Bronchial epithelial cell (primary cell): ENCODE measurements at places on chromosomes 12 and 14.

DNA sequence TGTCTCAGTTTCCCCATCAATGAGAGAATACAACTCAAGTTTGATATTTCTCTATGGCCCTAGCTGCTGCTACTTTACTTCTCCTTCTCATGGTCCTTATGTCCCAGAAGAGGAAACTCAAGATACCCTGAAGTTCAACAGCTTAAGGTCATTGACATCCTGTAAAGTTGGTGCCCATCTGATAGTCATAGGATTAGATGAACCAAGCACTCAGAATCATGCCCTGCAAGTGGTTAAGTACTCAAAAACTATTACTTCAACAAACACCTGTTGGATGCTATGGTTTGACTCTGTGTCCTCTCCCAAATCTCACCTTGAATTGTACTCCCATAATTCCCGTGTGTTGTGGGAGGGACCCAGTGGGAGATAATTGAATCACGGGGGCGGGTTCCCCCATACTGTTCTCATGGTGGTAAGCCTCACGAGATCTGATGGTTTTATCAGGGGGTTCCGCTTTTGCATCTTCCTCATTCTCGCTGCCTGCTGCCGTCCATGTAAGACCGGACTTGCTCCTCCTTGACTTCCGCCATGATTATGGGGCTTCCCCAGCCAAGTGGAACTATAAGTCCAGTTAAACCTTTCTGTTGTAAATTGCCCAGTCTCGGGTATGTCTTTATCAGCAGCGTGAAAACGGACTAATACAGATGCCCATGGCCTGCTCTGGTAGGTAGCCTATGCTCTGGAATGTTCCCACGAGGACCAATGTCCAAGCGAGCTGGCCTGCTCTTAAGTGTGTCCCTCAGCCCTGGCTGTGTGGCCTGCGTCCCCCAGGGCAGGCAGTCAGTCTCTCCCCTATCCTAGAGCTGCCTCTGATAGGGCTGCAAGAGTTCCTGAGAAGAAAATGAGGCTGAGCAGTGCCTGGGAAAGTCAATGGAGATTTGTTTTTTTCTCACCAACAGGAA lies 18.1 kb downstream of the CAMKK2 start:
- DNase-seq, result no peak

GRCh38 chr14:36816481-36816880 lies 154.8 kb downstream of the PAX9 start:
- peak; percentile 83 for DNase-seq

DNA sequence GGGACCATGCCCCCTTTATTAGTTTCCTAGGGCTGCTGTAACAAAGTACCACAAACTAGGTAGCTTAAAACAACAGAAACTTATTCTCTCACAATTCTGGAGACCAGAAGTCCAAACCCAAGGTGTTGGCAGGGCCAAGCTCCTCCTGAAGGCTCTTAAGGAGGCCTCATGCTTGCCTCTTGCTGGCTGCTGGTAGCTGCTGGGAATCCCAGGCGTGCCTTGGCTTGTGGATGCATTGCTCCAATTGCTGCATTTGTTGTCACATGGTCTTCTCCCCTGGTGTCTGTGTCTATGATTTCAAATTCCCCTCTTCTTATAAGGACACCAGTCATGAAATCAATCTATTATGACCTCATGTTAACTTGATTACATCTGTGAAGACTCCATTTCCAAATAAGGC lies 11.2 kb downstream of the SLC17A8 start:
- DNase-seq, result peak; percentile 9

DNA sequence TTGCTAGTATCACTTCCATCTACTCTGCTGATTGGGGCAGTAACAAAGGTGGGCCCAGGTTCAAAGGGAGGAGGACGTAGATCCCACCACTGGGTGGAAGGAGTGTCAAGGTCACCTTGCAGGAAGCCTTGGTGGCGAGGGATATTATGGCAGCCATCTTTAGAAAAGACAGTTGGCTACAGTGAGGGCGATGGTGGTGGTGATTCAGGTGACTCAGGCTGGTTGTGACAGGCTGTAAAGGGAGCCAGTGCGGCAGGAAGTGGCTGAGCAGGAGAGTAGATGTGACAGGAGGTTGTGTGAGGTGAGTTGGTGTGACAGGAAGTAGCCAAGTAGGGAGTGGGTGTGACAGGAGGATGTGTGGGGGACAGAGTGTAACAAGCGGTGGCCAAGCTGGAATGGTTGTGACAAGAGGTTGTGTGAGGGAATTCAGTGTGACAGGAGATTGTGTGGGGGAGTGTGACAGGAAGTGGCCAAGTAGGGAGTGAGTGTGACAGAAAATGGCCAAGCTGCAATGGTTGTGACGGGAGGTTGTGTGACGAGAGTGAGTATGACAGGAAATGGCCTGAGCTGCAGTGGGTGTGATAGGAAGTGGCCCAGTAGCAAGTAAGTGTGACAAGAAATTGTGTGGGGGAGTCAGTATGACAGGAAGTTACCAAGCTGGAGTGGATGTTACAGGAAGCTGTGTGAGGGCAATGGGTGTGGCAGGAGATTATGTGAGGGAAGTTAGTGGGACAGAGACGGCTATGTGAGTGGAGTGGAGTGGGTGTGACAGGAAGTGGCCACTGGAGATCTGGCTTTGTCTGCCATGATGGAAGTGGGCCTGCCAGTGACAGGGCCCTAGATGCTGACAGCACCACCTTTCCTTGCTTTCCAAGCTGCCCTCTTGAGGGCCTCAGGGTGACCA lies 136.5 kb upstream of the MYL2 start:
- DNase-seq, result peak; percentile 46

DNA sequence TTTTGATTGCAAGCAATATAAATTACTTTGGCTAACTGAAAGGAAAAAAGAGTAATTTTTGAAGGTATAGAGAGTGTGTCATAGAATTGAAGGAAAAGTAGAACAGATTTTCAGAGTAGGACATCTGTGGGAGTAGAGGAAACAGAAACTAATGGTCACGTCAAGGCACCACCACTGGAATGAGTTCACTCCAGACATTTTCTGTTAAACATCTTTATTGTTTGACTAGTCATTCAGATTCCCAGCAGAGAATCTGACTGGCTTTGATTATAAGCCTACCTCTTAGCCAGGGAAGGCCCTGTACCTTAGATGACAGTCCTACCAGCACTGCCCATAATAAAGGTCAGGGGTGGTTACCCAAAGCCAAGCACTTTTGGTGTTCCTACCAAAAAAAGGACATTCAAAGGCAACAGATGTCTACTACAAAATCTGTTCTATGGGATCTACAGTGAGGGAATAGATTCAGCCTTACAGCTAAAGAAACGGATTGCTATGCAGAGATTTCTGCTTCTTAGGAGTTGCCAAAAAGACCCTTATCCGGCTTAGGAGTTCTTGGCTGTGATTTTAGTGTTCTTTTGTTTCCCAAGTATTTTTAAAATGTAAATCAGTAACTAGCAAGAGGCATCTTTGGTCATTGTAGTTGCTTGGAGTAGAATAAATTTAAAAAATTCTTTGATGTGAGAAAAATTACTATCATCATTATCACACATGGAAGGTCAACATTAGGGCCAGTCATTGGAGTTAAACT lies 410.8 kb downstream of the RAD51B start:
- DNase-seq, result no peak

- DNase-seq, result no peak
Observed at GRCh38 chr14:24443053-24443665, 583 bp upstream of the SDR39U1 start.

- DNase-seq, result peak; percentile 53
Observed at GRCh38 chr14:73241481-73242165, 4.3 kb downstream of the PAPLN start.

DNA sequence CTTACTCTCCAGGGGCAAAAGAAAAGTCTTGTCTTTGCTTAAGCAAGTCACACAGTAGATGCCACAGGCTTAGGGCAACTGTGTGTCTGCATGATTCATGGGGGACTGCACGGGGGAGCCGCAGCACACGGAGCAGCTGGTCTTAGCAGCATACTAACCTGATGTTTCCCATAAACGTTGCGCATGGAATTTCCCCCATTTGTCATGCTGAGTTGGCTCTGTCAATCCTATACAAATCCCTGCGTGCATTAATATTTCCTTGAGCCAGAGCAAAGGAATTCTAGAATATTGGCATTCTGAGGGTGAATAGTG lies 71.2 kb downstream of the SAMD4A start:
- DNase-seq, result peak; percentile 20

DNA sequence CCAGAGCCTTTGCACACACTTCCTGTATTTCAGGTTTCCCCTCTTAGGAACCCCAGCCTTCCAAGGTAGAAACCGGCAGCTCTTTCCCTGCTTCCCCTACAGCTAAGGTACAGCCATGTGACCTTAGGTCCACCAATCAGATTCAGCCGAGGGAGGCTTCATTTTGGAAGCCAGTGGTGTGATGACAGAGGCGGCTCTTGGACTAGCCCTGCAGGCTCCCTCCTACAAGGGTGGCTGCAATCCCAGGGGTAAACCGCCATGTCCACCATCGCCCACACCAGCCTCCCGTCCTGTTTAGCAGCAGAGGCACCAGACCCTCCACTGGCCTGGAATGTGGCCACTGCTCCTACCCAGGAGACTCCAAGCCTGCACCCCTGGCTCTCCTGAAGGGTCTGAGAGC lies 65.6 kb downstream of the SERPINA3 start:
- DNase-seq, result no peak

GRCh38 chr12:22268973-22269372 lies 65.5 kb downstream of the ST8SIA1 start:
- DNase-seq, result no peak

- peak; percentile 20 for DNase-seq
Observed at GRCh38 chr12:7650091-7650490, 15.6 kb downstream of the APOBEC1 start.
